ENCODE measurements at places on chromosomes 7 and 10.

DNA sequence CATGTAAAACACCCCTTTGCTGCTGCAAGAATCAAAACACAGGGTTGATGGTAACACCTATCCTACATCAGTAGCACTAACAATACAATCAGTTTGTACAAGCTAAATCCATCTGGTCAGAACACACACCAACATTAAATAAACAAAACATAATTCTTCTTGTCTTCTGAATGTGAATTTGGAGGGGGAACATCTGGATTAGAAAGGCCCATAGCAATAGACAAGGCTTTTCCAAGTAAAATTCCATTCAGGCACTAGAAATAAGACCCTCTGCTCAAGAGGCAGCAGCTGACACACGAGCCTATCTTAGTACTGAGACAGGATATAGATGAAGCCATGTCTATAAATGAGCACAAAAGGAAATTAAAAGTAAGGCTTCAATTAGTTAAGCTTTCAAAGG, 839.9 kb upstream of the LRRTM3 start:
- DNase-seq: no peak

GRCh38 chr10:44965104-44965503, 5.5 kb downstream of the RASSF4 start:
- no peak for DNase-seq

DNA sequence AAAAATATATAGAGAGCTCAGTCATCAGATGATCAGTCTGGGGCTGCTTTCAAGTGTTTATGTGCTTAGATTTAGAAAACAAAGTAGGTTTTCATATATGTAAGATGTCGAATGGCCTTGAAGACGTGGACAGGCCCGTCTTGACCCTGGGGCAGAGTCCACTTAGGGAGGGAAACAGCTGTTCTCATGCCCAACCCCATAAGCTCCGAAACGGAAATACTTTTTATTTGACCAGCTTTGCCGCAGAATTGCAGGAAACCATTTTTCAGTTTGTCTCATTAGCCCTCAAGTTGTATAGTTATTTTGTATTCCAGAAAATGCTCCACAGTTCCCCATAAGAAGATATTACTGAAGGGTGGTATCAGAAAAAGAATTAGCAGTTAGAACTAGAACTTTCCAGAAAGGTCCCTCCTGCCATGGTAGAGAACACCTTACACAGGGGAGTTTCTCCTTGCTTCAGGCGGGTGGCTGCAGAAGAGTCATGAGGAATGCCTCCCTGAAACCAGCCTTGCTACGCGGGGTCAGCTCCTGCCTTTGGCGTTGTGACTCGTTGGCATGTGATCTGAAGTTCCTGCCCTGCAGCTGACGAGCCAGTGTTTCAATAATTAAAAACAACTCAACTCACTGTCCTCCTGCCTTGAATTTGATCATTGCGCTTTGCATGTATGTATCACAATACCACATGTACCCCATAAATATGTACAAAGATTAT, 192.7 kb downstream of the CELF2 start:
- DNase-seq: no peak

DNA sequence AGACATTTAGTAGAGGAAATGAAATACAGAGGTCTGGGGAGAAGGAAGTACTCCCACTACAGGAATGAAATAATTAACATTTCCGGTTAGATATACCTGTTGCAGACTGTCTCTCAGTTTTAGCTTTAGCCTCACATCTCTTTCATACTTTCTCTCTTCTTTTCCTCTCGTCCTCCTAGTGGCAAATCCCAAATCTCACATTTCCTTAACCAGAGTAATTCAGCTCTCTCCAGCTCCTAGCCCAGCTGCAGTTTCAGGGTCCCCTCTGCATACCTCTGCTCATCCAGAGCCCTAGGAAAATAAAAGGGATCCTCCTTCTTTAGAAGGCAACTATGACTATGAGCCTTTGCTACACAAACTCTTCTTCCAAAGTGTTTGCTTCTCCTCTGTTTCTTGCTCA, 643.2 kb downstream of the PHTF2 start:
- DNase-seq: no peak

GRCh38 chr10:35950701-35951100, 308.6 kb upstream of the FZD8 start:
- DNase-seq: no peak

DNA sequence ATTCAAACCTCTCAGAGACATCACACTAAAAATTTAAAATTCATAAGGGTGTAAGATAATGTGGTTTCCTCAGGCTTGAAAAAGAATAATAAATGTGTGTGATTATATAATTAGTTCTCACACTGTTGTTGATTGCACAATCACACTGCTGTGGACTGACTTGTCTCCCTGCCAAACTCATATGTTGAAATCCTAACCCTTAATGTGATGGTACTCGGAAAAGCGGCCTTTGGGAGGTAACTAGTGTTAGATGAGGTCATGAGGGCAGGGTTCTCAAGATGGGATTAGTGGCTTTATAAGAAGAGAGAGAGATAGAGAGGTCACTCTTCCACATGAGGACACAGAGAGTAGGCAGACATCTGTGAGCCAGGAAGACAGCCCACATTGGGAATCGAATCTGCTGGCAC, 128.5 kb upstream of the COL1A2 start:
- DNase-seq: no peak

GRCh38 chr10:33760056-33760943, 425.8 kb upstream of the NRP1 start:
- no peak for DNase-seq

DNA sequence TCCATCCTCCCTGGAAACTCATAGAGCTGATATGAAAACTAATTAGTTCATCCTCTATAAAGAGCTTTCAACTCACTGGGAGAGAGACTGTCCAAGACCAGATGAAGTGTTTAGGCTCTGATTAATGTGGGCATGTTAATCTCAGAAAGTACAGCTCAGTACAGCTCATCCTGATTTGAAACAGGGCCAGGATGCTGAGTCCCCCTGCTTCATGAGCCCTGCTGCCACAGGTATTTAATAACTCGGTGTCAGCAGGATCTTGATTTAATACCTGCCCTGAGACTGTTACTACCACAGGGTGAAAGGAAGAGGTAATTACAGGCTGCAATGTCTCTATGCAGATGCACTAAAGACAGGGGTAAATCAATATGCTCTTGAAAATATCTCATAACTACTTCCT, 10.8 kb downstream of the LMOD2 start:
- DNase-seq: no peak

DNA sequence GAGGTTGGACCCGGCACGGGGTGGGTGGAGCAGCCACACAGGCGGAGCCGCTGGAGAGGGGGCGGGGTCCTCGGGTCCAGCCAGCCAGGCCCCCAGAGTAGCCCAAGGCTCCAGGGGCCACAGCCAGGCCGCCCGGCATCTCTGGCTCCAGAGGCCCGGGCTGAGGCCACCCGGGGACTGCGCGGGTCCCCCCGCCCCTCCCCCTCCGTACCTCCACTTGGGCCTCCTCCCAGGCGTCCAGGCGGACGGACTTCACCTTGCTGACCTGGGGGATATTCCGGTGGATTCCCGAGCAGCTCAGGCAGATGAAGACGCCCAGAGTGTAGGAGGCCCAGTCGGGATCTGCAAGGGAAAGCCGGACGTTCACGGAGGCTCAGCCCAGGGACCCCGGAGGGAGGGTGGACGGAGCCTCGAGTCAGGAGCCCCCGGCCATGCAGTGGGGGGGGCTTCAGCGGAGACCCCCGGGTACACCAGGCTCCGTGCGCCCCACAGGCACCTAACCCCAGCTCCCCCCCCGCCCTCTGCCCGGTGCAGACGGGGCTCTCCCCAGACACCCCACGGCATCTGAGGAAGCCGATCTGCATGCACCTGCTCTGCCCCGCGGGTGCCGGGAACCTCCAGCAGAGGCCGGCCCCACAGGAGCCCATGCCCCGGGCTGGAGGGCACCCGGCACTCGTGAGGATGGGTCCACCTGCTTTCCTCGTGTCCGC, 19.2 kb downstream of the ADAP1 start:
- peak; percentile 5 for DNase-seq

- DNase-seq: no peak
Measured at GRCh38 chr7:124938128-124938527, 8.5 kb upstream of the POT1 start.

- DNase-seq: no peak
Measured at GRCh38 chr10:94217411-94217810, 145.3 kb downstream of the NOC3L start.

- no peak for DNase-seq
Measured at GRCh38 chr10:100901051-100901450, 11.7 kb upstream of the SLF2 start.

DNA sequence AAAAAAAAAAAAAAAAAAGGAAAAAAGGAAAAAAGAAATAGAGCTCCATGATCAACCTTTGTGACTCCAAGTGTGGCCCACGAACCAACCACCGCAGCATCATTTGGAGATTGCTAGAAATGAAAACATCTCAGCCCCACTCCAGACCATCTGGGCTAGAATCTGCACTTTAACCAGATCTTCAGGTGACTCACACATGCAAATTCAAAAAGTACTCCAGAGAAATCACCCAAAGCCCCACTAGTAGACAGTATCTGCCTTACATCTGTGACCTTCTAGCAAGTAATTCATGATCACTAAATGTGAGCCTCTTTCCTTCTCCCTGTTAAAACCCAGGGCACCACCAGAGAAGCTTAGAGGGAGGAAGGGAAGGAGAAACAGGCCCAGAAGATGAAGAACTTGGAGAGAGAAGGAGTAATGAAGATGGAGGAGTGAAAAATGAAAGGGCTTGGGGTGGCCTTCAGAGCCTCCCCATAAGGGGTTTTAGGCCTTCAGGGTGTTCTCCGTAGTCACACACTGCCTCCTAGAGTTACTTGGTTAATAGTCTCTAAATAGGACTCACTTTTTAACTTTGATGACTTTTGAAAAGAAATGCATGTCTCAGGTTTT, 94.0 kb downstream of the SLC37A3 start:
- no peak for DNase-seq

DNA sequence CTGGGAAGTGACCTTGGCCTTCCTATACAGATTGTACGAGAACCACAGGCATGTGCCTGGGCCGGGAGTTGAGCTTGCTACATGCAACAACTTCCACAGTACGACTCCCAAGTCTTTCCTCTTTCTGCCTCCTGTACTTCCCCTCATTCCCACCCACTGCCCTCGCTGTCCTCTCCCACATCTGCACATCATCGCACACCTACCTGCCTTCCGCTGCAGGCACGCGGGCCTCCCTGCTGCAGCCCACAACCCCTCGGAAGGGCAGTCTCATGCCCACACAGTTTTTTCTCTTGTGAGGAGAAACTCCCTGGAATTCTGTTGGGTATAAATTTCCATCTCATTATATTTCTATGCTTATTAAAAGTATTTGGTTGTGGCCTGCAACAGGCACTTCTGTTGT, 117.2 kb downstream of the ACTR3B start:
- DNase-seq: no peak

DNA sequence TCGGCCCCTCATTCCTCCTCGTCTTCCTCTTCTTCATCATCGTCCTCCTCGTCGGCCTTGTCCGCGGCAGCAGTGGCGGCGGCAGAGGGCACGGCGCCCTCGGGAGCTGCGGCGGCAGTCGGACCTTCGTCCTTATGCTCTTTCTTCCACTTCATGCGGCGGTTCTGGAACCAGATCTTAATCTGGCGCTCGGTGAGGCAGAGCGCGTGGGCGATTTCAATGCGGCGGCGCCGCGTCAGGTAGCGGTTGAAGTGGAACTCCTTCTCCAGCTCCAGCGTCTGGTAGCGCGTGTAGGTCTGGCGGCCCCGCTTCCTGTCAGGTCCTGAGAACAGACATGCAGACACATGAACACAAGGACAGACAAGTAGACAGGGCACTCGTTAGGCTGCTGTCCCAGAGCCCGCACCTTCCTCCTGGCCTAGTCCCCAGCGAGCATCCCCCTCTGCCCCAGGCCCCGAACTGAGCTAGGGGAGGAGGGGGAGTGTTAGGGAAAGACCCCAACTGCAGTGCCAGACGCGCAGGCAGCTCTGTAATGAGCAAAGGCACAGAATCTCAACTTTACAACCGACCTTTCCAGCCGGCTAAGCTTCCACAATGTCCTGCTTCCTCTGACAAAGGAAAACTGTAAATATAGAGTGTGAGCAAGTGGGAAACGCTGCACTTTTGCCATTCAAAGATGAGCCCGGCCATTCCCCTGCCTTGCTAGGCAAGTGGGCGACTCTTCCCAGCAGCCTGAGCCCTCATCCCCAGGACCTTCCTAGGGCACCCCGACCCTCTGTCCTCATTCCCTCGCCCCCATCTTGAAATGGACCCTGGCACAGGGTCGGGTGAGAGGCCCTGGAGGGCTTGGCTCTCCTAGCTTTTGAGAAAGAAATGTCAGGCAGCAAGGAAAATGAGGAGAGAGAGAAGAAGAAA, 1.3 kb downstream of the HOXA7 start:
- DNase-seq: peak; percentile 17

GRCh38 chr10:114879541-114880158, 58.1 kb downstream of the FHIP2A start:
- DNase-seq: peak; percentile 60

DNA sequence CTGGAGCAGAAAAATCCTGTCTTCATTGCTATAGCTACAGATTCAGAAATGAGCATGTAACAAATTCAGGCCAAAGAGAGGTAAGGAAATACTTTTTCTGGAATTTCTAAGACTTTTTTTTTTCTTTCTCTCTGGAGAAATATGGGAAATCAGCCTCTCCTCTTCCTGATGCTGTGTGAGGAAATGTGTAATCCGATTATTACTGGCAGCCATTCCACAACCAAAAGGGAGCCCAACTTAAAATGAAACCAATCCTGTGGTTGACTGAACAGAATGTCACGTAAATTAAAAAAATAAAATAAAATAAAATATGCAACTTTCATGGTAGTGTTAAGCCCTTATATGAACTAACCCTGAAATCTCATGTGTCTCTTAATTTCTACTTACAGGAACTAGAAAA, 10.7 kb upstream of the POT1 start:
- no peak for DNase-seq

DNA sequence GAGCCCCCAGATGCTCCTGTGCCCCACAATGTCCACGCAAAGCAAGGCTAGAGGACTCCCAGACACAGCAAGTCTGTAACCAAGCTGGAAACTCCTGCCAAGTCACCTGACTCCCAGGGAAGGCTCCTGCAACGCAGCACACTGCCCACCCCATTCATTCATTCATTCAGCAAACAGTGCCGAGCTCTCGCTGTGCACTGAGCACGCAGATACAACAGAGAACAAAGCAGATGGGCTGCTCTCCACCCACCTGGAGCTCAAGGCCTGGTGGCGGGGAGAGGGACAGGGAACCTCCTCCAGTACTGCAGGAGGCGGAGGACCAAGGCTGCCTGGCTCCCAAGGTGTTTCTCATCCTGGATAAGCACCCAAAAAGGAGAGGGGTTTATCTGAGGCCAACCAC, 8.6 kb downstream of the KCNH2 start:
- no peak for DNase-seq

DNA sequence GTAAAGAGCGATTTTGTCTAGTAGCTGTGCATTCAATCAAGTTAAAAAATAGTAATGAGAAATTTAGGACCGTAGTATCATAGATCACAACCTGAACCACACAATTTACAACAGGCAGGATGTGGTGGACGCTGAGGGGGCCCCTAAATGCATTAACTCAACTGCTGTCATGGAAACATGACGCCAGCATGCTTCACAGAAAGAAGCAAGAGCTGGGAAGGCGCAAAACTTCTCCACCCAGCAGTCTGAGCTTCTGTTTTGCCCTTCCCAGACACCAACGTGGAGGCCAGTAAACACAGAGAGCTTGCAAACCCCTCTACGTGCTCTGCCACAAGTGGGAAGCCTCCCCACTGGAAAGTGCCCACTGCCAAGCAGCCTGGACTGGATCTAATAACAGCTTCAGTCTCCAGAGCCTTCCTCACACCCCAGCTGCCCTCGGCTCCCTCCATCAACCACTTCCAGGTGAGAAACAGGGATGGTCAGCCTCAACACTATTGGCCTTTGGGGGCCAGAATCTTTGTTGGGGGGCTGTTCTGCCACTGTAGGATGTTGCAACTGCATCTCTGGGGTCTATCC, 151.8 kb downstream of the SFMBT2 start:
- peak; percentile 36 for DNase-seq
